ENCODE measurements at places on chromosomes 7 and 10.

- DNase-seq = peak; percentile 75
These were observed 15.6 kb downstream of the PDAP1 start for GRCh38 chr7:99392659-99393354.

GRCh38 chr7:102890292-102890970, 22.4 kb upstream of the LRRC17 start:
- peak; percentile 80 for DNase-seq

DNA sequence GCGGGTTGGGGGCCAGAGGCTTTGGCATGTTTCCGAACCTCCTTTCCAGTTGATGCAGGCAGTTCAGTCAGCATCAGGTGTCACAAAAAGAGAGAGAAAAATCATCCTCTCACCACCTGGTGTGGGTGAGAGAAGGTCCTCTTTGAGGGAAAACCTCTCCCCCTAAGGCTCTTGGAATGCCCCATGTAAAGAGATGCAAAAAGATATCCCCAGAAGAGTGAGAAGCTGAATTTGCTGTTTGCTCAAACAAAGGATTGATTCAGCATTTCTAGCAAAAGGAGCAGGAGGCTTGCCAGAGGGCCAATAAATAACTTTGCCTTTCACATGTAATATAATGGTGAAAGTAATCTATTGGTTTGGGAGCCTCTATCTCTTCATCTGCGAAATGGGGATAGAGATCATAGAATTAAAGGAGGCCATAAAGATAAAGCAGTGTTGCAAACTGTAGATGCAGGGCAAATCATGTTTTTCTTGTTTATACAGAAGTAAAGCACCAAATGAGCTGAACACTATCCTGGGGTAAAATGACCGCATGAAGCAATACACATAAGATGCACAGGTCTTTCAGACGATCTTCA, 425.9 kb downstream of the LRMDA start:
- no peak for DNase-seq

DNA sequence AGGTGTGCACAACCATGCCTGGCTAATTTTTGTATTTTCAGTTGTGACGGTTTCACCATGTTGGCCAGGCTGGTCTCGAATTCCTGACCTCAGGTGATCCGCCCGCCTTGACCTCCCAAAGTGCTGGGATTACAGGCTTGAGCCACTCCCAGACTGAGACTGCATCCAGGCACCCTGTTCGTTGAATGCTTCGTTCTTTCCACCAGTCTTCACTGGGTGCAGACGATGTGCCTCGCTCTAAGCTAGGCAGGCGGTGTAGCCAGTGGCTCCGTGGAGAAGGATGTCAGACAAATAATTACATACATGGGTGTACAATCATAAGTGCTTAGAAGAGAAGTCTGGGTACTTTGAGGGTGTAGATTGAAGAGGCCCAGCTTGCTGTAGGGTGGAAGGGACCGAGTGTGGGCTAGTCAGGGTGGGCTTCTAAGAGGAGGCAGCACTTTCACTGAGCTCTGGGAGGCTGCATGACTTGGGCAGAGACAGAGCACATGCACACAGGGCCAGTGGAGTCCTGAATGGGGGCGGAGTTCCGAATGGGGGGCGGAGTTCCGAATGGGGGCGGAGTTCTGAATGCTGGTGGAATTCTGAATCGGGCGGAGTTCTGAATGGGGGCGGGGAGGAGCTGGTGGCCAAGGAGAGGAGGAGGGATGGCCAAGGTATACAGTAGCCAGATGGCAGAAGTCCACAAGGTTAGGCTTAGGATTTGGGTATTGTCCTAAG, 74.3 kb downstream of the COL26A1 start:
- no peak for DNase-seq

- DNase-seq = peak; percentile 88
These were observed 4.7 kb upstream of the ZYX start for GRCh38 chr7:143376396-143376795.

- no peak for DNase-seq
These were observed 22.5 kb upstream of the ZNF273 start for GRCh38 chr7:64880322-64881297.

DNA sequence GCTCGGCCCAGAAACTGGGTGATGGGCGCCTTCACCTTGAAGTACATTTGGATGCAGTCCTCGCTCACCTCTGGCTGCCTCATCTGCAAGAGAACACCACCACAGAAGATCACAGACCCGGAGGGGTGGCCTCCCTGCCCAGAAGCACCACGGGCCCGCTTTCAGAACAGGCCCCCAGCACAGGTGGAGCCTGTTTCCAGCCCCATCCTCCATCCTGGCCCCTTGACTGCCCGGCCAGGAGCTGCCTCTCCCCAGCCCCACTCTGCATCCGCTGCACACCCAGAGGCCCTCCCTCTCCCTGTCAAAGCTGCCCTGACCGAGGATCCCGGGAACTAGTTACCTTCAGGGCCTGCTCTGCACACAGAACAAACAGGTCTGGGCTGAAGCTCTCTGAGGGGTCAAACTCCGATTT, 724 bp downstream of the CFAP46 start:
- DNase-seq = no peak

GRCh38 chr10:12720217-12720981, 281.1 kb downstream of the CCDC3 start:
- DNase-seq = peak; percentile 36

- DNase-seq = no peak
These were observed 301.9 kb downstream of the LRMDA start for GRCh38 chr10:75733135-75733890.

GRCh38 chr10:119025336-119025735, 4.2 kb upstream of the NANOS1 start:
- DNase-seq = no peak

- peak; percentile 56 for DNase-seq
These were observed 212.2 kb downstream of the FAM107B start for GRCh38 chr10:14562218-14563075.

- no peak for DNase-seq
These were observed 736.4 kb upstream of the PHF14 start for GRCh38 chr7:10237306-10237705.

- DNase-seq = no peak
These were observed 718.8 kb downstream of the MAGI2 start for GRCh38 chr7:78734626-78735025.

DNA sequence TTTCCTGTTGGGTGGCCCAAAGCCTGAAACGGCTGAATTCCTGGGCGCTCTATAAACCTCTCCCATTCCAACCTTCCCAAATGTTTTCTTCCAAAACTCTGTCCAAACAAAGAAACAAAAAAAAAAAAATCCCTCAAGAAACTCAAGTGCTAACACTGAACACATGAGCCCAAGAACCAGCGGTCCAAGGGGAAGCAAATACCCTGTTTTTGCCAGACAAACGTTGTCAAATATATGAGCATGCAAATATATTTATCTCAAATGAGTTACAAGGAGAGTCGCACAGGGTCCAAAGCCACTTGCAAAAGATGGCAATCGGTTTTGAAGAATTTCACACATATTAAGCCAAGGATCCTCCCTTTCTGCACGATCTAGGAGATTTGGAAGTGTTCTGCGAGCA, 23.3 kb upstream of the EMX2 start:
- no peak for DNase-seq

- DNase-seq = no peak
These were observed 463.6 kb upstream of the FOXK1 start for GRCh38 chr7:4218481-4218880.
